ENCODE measurements at places on chromosomes 3 and 15.

DNA sequence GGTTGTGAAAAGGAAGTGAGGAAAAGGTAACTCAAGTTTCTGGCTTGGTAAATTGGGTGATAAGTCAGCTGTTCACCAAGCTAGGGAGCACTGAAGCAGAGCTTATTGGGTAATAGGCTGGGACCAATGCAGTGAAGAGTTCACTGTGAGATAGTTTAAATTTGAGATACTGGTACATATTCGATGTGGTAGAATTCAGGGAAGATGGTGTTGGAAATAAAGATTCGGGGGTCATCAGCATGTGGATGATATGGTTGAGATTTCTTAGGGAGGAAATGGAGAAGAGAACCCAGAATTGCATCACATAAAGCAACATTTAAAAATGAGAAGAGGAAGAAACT is 16.9 kb downstream of the MME start:
- H3K4me3 ChIP-seq, result no peak overlapping the region
- H3K27ac ChIP-seq, result no peak overlapping the region
- no peaks in the 10 kb centered on the region for H3K27me3 ChIP-seq
- H3K36me3 ChIP-seq, result no peaks in the 10 kb centered on the region

DNA sequence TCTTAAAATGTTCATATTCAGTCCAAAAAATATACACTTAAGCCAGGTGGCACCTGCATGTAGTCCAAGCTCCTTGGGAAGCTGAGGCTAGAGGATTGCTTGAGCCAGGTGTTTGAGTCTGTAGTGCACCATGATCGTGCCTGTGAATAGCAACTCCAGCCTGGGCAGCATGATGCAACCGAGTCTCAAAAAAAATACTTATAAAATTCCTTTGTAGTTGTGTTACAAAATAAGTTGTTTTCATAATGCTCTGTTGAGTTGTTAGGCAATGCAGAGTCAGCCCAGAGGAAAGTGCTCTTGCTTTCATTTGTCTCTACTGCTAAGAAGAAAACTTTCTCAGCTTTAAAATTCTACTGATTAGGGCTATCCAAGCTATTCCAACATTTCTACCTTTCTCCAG is 442.8 kb upstream of the ARRDC4 start:
- no peak overlapping the region for H3K27ac ChIP-seq
- H3K4me1 ChIP-seq, result no peaks in the 10 kb centered on the region
- H3K4me3 ChIP-seq, result no peak overlapping the region
- no peaks in the 10 kb centered on the region for H3K27me3 ChIP-seq
- DNase-seq, result no peak
- H3K36me3 ChIP-seq, result no peaks in the 10 kb centered on the region

DNA sequence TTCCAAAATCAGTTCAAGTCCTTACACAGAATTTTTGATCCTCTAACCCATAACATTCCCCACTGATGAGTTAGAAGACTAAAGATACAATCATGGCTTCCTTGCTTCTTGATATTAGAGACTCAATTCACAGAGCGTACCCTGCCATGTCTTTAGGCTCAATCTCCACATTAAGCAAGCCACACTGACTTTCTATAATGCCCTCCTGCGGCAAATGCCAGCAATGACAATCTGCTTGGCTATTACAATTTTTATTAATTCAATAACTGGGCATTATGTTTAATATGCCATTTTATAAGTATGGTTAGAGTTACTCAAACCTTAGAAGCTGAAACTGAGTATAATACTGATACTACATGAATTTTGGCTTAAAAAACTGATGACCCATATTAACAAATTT is 479.7 kb upstream of the NR2F2 start:
- H3K4me1 ChIP-seq, result peaks cover 4% of the 10 kb centered on the region
- DNase-seq, result no peak
- H3K36me3 ChIP-seq, result no peaks in the 10 kb centered on the region
- H3K27ac ChIP-seq, result no peak overlapping the region
- H3K27me3 ChIP-seq, result no peaks in the 10 kb centered on the region
- no peak overlapping the region for H3K4me3 ChIP-seq

DNA sequence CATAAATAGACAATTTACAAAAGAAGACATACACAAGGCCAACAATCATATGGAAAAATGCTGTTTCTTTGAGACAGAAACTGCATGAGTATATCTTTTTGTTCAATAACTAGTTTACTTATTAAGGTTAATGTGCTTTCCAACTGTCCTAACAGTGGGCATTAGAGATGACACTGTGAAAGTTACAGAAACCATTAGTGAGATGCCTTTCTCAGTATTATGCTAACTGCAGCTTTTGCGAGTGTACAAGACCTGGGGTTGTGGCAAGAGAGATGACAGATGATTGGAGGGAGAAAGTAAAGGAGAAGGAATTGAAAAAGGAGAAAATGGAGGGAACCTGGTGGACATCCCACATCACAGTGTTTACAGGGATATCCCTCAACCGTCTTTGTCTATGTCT is 640.5 kb downstream of the ZPLD1 start:
- H3K27ac ChIP-seq, result no peak overlapping the region
- H3K4me1 ChIP-seq, result no peaks in the 10 kb centered on the region
- H3K36me3 ChIP-seq, result no peaks in the 10 kb centered on the region

- no peaks in the 10 kb centered on the region for H3K4me1 ChIP-seq
- H3K27ac ChIP-seq, result no peak overlapping the region
- no peaks in the 10 kb centered on the region for H3K27me3 ChIP-seq
- no peaks in the 10 kb centered on the region for H3K36me3 ChIP-seq
- DNase-seq, result no peak
Measured at GRCh38 chr15:21271566-21271965, 168.7 kb downstream of the POTEB3 start.

DNA sequence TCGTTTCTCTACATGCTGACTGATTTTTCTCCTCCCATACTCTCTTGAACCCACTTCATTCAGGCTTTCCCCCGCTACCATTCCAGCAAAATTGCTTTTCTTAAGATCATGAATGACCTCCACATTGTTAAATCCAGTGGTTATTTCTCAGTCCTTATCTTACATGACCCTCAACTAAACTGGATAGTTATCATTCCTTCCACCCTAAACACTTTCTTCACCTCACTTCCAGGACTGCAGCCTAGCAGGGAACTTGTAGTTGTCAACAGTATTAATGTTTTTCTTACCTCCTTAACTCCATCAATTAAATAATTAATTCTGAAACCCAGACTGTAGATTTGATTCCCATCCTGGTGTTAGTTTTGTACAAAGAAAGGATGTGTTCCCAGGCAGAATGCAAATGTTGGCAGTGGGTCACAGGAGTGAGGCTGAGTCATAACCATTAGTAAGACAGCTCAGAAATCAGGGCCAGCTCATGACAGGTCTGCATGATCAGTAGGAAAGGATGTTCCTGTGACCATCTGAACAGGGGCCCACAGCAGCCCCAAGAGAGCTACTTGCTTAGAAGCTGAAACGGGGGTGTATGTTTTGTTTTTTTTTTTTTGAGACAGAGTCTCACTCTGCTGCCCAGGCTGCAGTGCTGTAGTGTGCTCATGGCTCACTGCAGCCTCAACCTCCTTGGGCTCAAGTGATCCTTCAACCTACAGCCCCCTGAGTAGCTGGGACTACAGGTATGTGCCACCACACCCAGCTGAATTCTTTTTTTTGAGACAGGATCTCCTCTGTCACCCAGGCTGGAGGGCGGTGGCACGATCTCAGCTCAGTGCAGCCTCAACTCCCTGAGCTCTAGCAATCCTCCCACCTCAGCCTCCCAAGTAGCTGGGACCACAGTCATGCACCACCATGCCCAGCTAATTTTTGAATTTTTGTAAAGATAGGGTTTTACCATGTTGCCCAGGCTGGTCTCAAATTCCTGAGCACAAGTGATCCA is 9.1 kb downstream of the BCL2L10 start:
- no peak overlapping the region for H3K4me3 ChIP-seq
- no peak overlapping the region for H3K27ac ChIP-seq
- no peaks in the 10 kb centered on the region for H3K27me3 ChIP-seq
- H3K36me3 ChIP-seq, result no peaks in the 10 kb centered on the region

DNA sequence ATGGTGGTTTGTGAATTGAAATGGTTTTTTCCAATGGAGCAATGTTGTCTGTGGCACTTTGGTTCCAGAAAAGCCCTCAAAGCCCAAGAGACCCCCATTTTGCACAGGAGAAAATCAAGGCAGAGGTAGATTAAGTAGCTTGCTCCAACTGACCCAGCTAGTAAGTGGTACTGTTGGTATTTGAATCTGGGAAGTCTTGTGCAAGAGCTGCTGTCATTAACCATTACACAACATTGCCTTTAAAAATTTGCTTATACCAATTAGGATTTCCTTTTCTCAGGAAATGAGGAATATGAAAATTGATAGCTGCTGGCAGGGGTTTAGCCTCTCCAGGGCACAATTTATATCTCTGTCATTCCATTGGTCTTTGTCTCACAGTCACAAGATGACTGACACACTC is 102.4 kb upstream of the UBE3A start:
- H3K36me3 ChIP-seq, result no peaks in the 10 kb centered on the region
- no peak overlapping the region for H3K27ac ChIP-seq
- H3K4me3 ChIP-seq, result no peak overlapping the region
- no peaks in the 10 kb centered on the region for H3K4me1 ChIP-seq
- no peaks in the 10 kb centered on the region for H3K27me3 ChIP-seq

GRCh38 chr15:66619152-66619903 is 53.5 kb upstream of the LCTL start:
- peaks cover 11% of the 10 kb centered on the region for H3K4me1 ChIP-seq
- no peak overlapping the region for H3K4me3 ChIP-seq
- DNase-seq, result peak; percentile 77

- no peaks in the 10 kb centered on the region for H3K36me3 ChIP-seq
- H3K27me3 ChIP-seq, result no peaks in the 10 kb centered on the region
- no peak for DNase-seq
- no peak overlapping the region for H3K4me3 ChIP-seq
Measured at GRCh38 chr3:139671863-139672646, 5.7 kb downstream of the NMNAT3 start.

DNA sequence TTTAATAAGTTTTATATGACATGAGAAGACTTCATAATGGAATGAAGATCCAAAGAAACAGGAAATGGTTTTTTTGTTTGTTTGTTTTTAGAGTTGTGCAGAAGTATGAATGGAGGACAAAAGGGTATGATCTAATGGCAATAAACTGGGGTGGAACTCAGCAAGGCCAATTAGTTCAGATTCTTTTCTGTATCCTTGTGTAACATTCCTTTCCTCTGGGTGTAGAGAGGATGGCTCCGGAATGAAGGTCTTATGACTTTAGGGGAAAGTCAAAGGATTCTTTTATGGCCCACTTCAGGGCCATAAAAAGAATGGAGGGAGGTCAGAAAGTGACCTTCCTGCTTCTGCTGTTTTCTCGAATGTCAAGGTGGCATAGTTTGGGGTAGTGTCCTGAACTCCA is 152.6 kb downstream of the DPH6 start:
- no peaks in the 10 kb centered on the region for H3K27me3 ChIP-seq
- H3K4me1 ChIP-seq, result no peaks in the 10 kb centered on the region
- H3K27ac ChIP-seq, result no peak overlapping the region

DNA sequence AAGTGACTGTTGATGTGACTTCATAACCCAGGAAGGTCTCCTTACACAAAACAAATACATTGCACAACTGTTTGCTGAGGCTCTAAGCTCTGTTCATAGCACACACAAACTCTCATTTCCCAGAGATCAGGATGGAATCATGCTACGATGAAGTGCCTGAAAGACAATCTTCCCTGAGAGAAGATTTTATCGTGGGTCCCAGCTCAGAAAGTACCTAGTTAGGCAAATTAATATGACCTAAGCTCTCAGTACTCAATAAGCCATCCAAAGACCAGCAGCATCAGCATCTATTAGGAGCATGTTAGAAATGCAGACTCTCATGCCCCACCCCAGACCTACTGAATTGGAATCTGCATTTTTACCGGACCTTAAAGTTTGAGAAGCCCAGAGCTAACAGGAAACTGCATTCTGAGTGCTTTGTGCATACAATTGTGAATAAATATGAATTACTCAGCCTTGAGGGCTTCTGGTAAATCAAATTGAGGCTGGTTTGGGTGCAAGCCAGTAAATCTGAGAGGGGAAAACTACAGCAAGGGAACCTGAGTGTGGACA is 161.5 kb upstream of the C2CD4B start:
- no peaks in the 10 kb centered on the region for H3K4me1 ChIP-seq
- no peaks in the 10 kb centered on the region for H3K36me3 ChIP-seq
- no peak for DNase-seq
- no peaks in the 10 kb centered on the region for H3K27me3 ChIP-seq

GRCh38 chr15:72838311-72838731 is 54.8 kb upstream of the ADPGK start:
- H3K27me3 ChIP-seq, result no peaks in the 10 kb centered on the region
- no peak overlapping the region for H3K4me3 ChIP-seq
- no peak overlapping the region for H3K27ac ChIP-seq
- no peak for DNase-seq
- no peaks in the 10 kb centered on the region for H3K4me1 ChIP-seq

DNA sequence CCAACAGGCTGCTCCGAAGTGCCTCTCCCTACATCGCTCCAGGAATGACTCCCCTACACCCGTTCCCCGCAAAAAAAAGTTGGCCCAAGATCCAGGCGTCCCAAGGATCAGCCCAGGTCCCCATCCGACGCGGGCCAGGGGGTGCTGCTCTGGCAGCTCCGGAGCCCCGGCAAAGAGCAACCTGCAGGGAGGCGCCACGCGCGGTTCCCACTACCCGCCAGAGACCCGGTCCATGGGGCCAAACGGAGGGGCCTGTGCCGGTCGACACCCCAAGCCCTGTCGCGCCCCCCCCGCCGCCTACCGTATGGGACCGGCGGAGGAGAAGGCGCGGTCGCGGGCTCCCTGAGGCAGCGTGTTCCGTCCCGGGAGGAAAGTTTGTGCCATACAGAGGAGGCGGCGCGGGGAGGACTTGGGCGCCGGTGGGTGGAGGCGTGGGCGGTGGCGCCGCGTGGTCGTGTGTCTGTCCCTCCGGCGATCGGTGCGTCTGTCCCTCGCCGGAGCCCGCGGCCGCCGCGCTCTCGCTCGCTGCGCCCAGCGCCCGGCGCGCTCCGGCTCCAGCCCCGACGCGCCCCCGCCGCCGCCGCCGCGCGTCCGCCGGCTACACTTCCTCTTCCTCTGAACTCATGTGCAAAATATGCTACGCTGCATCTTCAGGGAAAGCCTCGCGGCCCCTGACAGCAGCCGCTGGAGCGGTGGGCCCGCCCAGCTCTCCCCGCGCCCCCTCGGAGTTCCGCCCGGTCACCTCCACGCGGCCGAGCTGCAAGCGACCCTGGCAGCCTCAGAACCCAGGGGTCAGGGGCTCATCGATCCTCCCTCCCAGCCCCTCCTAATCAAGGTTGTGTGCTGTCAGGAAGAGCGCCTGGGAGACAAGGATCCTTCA is at the start of gene RFTN1:
Gene RFTN1 (minus strand): TSS at position 559 of the 880 bp plus-strand sequence. CDS start 19,830 bp downstream, outside the sequence.
- H3K27me3 ChIP-seq, result no peaks in the 10 kb centered on the region
- peak; percentile 74 for DNase-seq
- peak within 1 kb of the TSS; percentile 63 for H3K27ac ChIP-seq

DNA sequence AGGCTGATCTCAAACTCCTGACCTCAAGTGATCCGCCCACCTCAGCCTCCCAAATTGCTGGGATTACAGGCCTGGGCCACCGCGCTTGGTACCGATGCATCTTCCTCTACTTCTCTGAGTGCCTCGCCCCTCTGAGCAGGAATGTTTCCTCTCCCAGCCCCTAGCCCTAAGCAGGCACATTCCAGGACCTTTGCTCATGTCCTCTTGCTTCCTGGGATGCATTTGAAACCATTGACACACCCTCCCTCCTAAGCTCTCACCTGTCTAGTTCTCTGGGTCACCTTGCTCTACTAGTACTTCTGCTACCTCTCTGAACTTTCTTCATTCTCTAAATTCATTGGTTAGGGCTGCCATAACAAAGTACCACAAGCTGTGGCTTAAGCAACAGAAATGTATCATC is 17.9 kb upstream of the UACA start:
- H3K4me1 ChIP-seq, result no peaks in the 10 kb centered on the region
- no peak for DNase-seq
- no peak overlapping the region for H3K4me3 ChIP-seq
- H3K27ac ChIP-seq, result no peak overlapping the region
- H3K36me3 ChIP-seq, result no peaks in the 10 kb centered on the region

Measured in ovary (tissue), 10 donors.